Central memory CD4-positive, alpha-beta T cell (primary cell): ENCODE measurements at places on chromosomes 11 and 22.

- DNase-seq = no peak
Measured at GRCh38 chr11:30595934-30596333, 9.8 kb upstream of the MPPED2 start.

GRCh38 chr11:130561441-130561881 is 113.0 kb downstream of the ADAMTS15 start:
- no peak for DNase-seq

- DNase-seq = no peak
Measured at GRCh38 chr11:34345991-34346480, 11.8 kb downstream of the ABTB2 start.

GRCh38 chr11:76700177-76701100 is 29.9 kb upstream of the LRRC32 start:
- no peak for DNase-seq

GRCh38 chr11:35721651-35722282 is 59.2 kb downstream of the TRIM44 start:
- no peak for DNase-seq

- no peak for DNase-seq
Measured at GRCh38 chr22:46007003-46007847, 30.3 kb upstream of the WNT7B start.

GRCh38 chr11:68325183-68325906 is 13.0 kb downstream of the LRP5 start:
- DNase-seq = no peak
